ENCODE measurements at places on chromosomes 4 and X.

- DNase-seq: no peak
Measured at GRCh38 chr4:47017081-47017480, 14.3 kb upstream of the GABRB1 start.

GRCh38 chrX:27555514-27555913 is 34.6 kb upstream of the DCAF8L2 start:
- no peak for DNase-seq

GRCh38 chr4:129603241-129603931 is 507.4 kb downstream of the C4orf33 start:
- no peak for DNase-seq

DNA sequence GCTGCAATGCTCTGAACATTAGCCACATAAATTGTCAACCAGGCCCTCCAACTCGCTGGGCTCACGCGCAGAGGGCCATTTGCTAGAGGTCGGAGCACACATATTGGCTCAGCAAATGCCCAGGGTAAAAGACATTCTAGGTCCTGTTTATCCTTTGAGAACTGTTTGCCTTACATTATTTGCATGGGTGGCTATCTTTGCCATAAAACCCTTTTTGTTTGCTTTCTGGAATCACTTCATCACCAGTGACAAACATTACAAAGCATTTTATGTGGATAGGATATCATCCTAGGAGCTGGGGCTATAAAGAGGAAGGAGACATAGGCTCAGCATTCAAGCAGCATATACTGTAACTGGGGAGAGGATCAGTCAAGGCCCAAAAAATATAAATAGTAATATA is 149.2 kb upstream of the RAI2 start:
- no peak for DNase-seq

GRCh38 chrX:79336869-79337815 is 30.0 kb downstream of the ITM2A start:
- DNase-seq: no peak

DNA sequence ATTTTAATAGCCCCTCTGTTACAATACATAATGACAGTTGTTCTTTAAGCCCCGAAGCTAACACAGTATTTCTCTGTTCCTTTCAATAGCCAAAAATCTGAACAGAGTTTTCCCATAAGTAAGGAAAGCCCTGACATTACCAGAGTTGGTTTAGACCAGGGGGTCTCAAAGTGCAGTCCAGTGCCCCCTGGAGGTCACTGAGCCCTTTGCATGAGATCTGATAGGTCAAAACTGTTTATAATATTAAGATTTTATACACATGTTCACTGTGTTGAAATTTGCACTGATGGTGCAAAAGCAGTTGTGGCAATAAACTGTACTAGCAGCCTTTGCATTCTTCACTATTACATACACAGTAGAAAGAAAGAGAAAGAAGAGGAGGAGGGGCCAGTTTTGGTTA is 177.1 kb downstream of the SPANXN3 start:
- DNase-seq: no peak

GRCh38 chr4:108834835-108835384 is 72.1 kb upstream of the ETNPPL start:
- DNase-seq: no peak

GRCh38 chr4:19806865-19807264 is 444.8 kb upstream of the SLIT2 start:
- DNase-seq: no peak

DNA sequence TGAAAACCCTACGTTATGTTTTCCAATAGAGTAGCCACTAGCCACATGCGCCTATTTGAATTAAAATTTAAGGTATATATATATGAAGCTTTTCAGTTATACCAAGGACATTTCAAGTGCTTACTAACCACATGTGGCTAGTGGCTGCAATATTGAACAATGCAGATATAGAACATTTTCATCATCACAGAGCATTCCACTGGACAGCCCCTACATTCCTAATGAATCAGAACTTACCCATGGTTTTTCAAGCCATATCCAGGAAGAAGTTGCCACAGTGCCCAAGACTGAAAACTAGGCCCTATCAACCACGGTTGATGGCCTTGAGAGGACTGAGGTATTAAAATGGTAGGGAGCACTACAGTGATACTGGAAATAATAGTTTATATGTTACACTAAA is 29.7 kb downstream of the NEK1 start:
- DNase-seq: no peak

DNA sequence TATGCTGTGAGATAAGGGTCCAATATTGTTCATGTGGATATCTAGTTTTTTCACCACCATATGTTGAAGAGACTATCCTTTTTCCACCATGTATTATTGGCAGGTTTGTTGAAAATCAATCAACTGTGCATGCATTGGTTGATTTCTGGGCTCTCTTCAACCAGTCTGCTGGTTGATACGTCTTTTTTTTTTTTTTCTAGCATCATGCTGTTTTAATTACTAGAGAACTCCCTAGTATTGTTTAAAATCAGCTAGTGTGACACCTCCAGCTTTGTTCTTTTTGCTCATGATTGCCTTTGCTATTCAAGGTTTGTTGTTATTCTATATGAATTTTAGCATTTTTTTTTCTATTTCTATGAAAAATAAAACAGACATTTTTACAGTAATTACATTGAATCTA is 123.9 kb downstream of the SLC7A11 start:
- no peak for DNase-seq

DNA sequence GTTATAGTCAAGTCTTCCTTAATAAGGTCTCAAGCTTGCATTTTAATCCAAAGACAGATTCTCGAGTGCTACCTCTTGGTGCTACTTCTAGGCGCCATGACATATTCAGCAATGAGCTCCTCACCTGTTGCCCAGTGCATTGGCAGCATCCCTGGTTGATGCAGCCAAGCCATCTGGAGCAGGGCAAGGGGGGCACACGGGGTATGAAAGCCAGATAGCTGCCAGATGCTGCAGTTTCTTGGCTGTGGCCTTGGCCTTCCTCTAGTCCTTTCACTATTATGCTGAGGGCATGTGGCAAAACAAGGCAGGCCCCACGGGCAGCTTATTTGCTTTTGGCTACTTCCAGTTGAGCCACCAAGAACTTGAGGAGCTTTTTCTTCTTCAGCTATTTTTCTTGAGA is 168.6 kb upstream of the PGRMC2 start:
- DNase-seq: no peak

GRCh38 chr4:71195924-71196323 is 142.9 kb upstream of the SLC4A4 start:
- no peak for DNase-seq

Measured in activated CD4-positive, alpha-beta T cell treated with anti-CD3 and anti-CD28 coated beads, Interleukin-2, amount 50 U/mL, for 1 hour (primary cell).